ENCODE measurements at places on chromosomes 13 and 19.

- DNase-seq = no peak
Measured at GRCh38 chr19:28103921-28104320, 1109.0 kb downstream of the UQCRFS1 start.

GRCh38 chr19:35978832-35979365 is 16.1 kb upstream of the SDHAF1 start:
- no peak for DNase-seq

DNA sequence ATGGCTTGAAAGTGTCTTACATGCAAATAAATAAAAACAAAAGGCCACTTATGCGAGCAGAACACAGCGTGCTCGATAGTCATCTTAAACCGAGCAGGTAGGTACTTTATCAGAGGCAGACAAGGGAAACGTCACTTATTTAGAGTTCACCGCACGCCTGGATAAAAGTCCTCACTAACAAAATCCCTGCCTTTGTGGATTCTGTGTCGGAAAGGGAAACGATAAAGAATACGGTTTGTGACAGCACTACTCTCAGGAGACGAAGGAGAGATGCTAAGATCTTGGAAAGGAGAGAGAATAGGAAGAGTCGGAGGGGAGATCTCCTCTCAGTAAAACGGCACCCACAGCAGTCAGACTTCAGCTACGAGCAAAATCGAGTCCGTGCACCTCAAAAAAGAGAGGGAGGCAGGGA is 581 bp downstream of the RCBTB1 start:
- DNase-seq = no peak

DNA sequence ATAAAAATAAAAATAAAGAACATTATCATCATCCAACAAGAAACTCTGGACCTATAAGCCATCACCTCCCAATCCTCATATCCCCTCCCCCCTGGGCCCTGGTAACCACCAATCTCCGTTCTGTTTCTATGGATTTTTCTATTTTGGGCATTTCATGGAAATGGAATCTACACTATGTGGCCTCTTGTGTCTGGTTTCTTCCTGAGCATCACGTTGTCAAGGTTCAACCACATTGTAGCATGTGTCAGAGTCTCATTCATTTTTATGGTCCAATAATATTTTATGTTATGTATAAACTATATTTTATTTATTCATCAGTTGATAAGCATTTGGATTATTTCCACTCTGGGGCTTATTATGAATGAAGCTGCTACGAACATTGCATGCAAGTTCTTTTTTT is 26.9 kb downstream of the SULT2B1 start:
- no peak for DNase-seq

GRCh38 chr13:76886005-76886291 is 257 bp downstream of the KCTD12 start:
- no peak for DNase-seq

- DNase-seq = no peak
Measured at GRCh38 chr19:10979951-10980381, 19.1 kb downstream of the SMARCA4 start.

DNA sequence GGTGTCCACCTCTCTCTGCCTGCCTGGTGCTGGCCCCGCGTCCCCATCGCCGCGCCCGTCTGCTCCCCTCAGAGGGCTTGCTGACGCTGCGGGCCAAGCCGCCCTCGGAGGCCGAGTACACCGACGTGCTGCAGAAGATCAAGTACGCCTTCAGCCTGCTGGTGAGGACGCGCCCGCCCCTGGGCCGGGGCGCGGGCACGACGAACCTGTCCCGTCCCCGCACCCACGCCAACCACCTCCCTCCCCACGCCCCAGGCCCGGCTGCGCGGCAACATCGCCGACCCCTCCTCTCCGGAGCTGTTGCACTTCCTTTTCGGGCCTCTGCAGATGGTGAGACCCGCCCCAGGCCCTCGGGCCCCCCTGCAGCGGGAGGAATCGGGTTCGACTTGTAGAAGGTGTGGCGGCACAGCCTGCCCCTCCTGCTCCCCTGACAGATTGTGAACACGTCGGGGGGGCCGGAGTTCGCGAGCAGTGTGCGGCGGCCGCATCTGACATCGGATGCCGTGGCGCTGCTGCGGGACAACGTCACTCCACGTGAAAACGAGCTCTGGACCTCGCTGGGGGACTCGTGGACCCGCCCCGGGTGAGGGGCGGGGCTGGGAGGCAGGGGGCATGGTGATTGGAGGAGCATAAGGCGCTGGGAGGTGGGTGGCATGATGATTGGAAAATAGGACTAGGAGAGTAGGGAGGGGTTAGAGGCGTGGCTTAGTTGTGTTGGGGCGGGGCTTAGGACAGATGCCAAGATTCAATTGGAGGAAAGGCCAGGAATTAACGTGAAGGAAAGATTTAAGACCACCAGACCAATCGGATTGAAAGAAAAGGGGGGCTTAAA is 6.6 kb downstream of the EPS8L1 start:
- no peak for DNase-seq

- no peak for DNase-seq
Measured at GRCh38 chr13:112333756-112334543, 42.2 kb upstream of the SPACA7 start.

DNA sequence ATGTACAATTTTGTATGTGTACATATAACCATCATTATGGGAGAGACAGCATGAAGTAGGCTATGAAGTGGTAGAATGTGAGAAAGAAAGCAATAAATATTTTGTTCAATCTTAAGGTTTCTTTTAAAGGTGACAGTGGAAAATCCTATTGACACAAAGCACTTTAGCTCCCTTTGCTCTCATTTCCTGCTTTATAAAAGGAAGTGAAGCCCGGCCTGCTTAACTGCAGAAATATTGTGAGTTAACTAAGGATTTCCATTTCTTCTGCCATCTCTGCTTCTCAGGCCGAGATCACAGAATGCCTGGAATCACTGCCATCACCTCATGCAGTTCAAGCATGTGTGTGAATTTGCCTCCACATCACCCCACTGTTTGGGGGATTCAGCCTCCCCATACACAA is 83.5 kb downstream of the FRY start:
- no peak for DNase-seq

DNA sequence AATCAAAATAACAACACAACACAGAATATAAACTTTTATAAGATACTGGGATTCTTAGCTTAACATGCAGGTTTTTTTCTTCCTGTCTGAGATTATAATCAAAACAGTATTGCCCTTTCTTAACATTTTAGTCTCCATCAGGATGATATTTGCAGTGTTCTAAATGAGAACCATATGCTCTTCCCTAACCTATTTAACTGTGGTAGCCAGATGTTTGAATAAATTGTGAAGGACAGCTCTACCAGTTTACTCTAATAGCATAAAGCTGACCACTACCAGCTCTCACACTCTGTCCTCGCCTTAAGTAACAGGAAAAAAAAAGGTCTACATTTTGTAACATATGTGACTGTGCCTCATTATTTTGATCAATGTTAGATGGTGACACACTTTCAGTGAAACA is 618.7 kb upstream of the SGCG start:
- no peak for DNase-seq

DNA sequence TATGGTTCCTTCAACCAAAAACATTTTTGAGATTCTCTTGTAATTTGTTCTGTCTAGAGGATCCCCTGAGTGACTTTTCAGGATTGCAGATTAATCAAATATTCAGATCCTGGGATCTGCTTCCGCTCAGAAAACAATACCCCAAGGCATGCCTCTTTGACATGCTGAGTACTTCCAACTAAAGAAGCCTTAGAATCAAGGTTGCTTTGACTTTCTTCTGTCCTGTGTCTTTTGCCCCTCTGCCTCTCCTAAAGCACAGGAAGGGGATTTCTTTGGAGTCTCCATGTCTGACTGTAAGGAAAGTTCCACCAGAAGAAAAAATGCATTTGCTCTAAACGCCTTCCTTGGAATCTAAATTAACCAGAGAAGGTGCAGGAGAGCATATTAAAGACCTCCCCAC is 431.5 kb downstream of the FGF14 start:
- DNase-seq = no peak

DNA sequence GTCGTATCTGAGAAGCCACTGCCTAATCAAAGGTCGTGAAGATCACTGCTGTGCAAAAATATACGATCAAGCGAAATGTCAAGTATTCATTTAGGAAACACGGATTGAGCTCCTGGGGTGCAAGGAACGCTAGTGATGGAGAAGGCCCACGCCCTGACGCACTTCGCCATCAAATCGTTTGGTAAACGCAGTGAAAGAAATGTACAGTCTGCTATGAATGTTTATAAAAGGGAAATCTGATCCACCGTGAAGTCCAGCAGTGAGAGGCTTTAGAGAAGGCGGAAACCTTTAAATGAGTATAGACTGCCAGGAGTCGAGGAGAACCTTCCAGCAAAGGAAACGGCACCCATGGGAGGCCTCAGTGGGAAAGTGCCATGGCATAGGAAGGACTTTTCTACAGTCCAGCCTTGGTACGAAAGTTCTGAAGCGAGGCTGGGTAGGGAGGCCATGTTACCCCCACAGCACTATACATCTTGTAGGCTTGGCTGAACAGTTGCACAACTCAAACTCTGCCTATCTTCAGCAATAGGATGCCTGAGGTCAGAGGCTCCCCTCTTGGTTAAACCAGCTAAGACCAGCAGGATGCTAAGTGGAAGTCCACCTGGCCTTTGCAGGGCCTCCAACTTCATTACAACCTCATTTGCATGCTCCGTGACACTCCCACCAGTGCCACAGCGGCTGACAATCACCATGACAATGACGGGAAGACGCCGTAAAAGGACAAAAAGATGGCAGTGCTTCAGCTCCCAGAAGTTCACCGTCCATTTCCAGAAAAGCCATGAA is 20.4 kb downstream of the PCID2 start:
- DNase-seq = no peak

GRCh38 chr19:43525836-43526771 is 897 bp downstream of the ETHE1 start:
- DNase-seq = no peak

GRCh38 chr19:44346556-44346955 is 9.9 kb downstream of the ZNF112 start:
- DNase-seq = peak; percentile 45

DNA sequence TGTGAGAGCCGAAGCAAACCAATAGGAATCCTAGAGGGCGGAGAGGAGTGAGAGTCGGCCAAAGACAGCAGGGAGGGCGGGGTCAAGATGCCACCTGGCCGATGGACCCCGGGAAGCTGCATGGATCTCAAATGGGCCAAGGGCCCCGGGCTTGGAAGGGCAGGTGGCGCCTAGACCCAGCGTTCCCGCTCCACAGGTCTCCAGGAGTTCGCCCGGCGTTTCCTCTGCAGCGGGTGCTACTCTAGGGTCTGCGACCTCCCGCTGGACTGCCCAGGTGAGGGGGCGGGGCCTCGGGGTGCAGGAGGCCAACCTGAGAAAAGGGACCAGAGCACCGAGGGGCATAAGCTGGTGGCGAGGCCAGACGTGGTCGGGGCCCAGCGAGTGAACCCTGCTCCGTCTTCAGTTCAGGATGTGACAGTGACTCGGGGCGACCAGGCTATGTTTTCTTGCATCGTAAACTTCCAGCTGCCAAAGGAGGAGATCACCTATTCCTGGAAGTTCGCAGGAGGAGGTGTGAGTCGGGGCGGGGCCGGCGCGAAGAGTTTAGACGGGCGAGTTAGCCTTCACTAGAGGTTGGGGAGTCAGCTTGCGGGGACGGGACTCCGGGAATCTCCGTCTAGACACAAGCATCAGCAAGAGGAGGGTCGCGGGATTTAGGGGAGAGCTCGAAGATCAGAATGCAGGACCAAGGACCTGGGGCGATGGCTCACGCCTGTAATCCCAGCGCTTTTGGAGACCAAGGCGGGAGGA is 9.9 kb downstream of the SPACA6 start:
- DNase-seq = no peak

DNA sequence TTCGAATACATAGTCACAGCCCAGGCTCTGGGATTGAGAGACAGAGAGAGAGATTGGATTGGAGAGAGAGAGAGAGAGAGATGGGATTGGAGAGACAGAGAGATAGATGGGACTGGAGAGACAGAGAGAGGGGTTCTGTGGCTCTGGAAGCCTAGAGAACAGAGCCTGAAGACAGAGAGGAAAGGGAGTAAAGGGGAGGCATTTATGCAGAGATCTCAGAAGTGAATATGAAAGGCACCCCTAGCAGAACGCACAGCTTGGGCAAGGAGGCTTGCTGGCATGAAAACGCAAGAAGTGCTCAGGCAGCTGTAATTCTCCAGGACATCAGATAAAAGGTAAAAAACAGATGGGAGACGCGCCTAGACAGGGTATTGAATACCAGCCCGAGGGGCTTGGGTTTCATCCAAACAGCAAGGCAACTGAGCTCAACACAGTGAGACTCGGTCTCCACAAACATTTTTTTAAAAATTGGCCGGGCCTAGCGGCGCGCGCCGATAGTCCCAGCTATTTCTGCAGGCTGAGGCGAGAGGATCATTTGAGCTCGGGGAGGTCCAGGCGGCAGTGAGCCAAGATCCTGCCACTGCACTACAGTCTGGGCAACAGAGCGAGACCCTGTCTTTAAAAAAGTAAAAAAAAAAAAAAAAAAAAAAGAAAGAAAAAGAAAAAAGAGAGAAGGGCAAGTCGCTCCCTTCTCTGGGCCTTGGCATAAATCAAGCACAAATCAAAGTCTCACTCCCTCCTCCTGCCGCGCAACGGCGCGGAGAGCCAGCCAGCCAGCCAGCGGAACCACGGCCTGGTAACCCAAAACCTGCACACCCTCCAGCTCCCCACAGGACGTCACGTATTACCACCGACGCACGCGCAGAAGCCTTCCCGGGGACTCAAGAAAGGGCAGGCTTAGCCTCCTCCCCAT is 774 bp upstream of the PPP2R1A start:
- peak; percentile 88 for DNase-seq

GRCh38 chr19:38386971-38387549 is 774 bp downstream of the GGN start:
- DNase-seq = no peak

DNA sequence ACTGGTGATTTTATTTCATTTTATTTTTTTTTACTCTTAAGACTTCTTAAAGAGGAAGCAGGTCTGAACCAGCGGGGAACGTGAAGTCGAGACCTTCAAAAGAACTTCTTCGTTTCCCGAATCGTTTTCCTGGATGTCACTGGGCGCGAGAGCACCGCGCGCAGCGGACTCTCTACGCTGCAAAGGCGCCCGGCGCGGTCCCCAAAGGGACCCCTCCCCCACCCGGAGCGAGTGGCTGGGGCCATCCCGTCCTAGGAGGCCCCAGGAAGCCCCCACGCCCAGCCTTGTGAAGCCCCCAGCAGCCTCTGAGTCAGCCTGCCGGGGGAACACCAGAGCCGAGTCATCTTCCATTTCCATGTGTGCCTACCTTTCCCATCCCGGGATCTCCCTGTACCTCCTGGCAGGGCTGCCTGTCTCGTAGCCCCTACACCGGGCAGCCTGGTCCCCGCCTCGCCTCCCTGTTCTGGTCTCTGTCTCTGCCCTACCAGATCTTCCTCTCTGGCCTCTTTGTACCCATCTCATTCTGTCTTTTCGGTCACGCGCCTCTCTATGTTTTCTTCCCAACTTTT is 608 bp downstream of the CD70 start:
- no peak for DNase-seq

DNA sequence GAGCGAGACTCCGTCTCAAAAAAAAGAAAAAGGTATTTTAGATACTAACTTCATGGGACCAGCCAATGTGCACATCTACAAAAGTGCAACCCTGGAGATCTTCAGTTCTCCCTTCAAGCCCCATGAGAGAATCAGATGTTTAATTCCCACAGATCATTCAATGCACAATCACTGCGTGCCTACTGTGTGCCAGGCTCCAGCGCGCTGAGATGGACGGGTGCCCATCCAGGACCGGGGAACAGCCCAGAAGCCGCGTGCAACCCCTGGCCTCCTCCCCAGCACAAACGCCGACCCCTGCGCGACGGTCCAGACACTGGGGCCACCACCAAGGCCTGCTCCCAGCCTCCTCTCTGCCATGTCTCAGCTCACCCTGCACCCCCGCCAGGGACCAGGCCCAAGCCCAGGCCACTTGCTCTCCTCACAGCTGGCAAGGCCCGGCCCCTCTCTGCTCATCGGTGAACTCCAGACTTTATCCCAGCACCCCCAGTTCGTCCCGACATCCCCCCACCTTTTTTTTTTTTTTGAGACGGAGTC is 5.3 kb downstream of the BTBD2 start:
- no peak for DNase-seq
